AG08396 (cell line): ENCODE measurements at places on chromosomes 16 and 17.

- no peak for DNase-seq
Observed at GRCh38 chr17:39217734-39218369, 7.9 kb downstream of the STAC2 start.

- peak; percentile 36 for DNase-seq
Observed at GRCh38 chr17:42782166-42783061, 2.0 kb downstream of the WNK4 start.

DNA sequence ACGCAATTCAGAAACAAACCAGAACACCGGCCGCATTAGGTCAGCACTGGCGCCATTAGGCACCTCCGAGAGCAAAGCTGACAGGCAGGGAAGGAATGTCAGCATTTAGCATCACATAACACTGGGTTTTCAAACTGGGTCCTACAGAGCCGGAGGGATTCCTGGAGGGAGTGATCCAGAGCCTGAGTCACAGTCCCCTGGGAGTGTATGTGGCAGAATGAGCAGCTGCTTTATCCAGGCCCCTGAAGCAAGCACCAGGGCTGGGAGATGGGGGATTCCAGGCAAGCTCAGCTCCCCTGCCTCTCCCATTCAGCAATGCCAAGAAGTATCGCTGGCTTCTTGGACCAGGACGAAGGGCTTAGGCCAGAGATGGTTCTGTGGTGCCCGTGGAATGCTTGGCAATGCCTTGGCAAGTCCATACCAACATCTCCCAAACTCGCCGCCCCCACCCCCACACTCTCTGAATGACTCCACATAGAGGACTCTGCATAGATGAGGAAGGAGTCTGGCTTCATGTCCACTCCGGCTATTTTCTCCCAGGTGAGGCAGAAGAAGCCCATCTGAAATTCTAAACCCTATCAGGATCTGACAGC lies 20.4 kb downstream of the GAS7 start:
- DNase-seq, result no peak

DNA sequence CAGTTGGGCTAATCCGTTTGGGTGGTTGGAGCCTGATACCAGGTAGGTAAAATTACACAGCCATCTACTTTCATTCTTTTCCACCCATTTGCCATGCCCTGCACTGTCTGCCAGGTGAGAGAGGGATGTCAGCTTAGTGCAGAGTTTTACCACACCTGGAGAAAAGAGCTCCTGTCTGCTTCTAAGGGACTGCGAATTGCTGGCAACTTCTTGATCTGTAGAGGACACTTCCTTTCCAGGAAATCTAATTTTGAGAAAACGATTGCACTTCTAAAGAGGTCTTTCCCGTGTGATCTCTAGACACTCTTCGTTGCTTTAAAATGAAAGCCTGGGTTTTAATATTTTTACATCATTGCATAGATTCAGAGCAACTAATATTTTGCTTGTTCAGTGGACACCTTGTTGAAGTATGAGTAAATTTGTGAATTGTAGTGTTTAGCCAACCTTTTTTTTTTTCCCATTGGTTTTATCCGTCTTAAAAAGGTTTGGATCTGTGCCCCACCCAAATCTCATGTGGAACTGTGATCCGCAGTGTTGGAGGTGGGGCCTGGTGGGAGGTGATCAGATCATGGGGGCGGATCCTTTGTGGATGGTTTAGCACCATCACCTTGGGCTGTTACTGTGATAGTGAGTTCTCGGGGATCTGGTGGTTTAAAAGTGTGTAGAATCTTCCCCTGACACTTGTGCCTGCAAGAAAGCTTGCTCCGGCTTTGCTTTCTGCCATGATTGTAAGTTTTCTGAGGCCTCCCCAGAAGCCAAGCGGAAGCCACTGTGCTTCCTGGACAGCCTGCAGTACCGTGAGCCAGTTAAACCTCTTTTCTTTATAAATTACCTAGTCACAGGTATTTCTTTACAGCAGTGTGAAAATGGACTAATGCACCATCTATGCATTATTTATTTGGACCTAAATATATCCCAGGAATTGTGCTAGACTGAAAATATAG lies 104.6 kb downstream of the PRKCA start:
- DNase-seq, result no peak

- no peak for DNase-seq
Observed at GRCh38 chr17:60231691-60232090, 81.9 kb downstream of the CA4 start.

- DNase-seq, result no peak
Observed at GRCh38 chr17:17258011-17258410, 21.0 kb upstream of the FLCN start.

DNA sequence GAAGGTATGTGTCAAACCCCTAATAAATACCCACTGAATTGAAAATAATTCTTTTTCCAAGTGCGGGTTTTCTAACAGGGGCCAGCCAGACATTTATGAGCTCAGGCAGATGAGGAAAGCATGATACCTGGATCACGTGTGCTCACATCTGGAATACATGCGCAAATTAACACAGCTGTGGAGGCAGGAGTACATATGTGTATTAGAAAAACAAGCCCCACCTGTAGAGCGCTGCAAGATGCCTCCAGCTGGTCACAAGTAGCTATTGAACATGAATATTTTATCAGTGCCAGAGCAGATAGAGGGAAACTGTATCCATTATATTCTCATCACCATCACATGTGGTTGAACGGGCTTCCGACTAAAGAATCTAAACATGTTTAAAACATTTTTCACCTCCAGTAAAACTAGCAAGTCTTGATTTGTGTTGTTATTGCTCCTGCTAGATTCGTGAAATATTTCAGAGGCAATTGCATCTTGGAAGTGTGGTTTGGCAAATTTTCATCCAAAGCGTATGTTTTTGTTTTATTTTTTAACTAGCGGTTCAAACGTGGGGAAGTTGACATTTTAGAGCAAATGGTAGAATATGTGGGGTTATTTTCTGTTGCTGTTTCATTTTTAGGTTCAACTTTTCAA lies 482.8 kb downstream of the CDH13 start:
- DNase-seq, result no peak

- DNase-seq, result peak; percentile 47
Observed at GRCh38 chr16:2447920-2448583, 11.9 kb upstream of the TEDC2 start.

DNA sequence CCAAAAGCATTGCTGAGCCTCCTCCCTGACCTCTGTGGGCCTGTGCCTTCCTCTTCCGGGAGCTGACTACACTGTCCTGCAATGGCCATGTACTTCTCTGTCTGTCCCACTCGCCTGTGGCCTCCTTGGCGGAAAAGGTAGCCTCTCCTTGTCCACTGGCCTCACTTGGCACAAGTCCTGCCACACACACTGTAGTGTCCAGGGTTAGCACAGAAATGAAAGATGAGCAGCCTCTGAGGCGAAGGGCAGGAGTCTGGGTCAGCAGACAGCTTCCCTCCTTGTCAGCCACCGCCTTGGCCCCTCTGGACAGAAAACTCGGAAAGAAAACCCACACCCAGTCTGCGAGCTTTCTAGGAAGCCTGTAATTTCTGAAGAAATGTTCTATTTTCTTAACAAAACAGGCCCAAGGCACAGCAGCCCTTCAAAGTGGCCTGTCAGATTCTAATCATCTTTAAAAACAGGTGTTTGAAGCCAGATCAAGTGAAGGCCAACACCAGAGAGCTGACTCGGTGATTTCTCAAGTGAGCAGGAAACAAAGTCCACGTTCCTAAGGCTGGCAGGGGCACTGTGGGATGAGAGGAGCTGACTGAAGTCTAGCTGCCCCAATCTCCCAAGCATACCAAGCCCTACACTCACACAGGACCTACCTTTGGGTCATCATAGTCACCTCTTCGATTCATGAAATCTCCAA lies 67.2 kb downstream of the GTF3C1 start:
- no peak for DNase-seq

- no peak for DNase-seq
Observed at GRCh38 chr17:7440113-7440833, 961 bp downstream of the FGF11 start.

DNA sequence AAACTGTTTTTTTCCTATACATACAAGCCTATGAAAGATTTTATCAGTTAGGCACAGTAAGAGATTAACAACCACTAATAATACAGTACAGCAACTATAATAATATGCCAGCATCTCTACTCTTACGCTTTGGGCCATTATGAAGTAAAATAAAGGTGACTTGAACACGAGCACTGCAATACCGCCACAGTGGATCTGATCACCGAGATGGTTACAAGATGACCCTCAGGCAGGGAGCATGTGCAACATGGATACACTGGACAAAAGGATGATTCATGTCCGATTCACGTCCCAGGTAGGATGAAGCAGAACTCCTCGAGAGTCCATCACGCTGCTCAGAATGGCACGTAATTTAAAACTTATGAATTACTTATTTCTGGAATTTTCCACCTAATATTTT lies 10.5 kb downstream of the PELP1 start:
- DNase-seq, result no peak

DNA sequence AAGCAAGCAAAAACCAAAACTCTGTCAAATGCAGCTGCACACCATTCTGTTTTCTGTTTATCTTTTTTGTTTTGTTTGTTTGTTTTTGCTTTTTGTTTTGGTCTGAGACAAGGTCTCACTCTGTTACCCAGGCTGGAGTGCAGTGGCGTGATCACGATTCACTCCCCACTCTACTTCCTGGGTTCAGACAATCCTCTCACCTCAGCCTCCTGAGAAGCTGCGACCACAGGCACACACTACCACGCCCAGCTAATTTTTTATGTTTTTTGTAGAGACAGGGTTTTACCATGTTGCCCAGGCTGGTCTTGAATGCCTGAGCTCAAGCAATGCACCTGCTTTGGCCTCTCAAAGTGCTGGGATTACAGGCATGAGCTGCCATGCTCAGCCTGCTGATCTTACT lies 19.3 kb upstream of the SLFN13 start:
- DNase-seq, result no peak

DNA sequence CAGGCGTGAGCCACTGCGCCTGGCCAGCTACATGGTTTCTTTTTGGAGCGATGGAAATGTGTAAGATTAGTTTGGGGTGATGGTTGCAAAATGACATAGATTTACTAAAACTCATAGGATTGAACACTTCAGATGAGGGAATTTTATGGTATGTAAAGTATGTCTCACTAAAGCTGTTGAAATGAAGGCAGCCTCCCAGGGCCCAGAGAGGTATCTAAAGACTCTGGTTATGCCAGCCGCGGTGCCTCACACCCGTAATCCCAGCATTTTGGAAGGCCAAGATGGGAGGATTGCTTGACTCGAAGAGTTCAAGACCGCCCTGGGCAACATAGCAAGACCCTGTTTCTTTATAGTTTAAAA lies 254.9 kb downstream of the PARN start:
- no peak for DNase-seq

GRCh38 chr16:14437426-14437825 lies 192.6 kb downstream of the PARN start:
- DNase-seq, result no peak

DNA sequence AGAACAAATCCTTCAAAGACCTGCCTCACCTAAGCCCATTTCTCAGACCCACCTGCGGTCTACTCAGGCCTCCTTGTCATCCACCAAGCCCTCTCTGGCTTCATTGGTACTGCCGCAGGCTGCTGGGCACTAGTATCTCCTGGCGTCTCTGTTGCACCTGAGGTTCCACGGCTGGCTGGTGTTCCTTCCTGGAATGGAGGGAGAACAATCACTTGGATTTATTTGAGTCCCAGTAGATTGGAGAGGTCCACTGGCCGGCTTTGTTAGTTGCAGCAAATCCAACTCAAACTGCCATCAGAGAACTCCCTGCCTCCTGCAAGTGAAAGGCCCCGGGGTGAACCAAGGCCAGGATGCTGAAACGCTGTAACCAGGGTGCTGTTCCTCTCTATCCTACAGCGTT lies 15.3 kb downstream of the MIS12 start:
- no peak for DNase-seq

- no peak for DNase-seq
Observed at GRCh38 chr17:70521821-70522256, 352.5 kb downstream of the KCNJ2 start.

GRCh38 chr16:53456625-53457024 lies 22.4 kb downstream of the RBL2 start:
- no peak for DNase-seq

- no peak for DNase-seq
Observed at GRCh38 chr17:64983708-64984107, 64.4 kb upstream of the LRRC37A3 start.

DNA sequence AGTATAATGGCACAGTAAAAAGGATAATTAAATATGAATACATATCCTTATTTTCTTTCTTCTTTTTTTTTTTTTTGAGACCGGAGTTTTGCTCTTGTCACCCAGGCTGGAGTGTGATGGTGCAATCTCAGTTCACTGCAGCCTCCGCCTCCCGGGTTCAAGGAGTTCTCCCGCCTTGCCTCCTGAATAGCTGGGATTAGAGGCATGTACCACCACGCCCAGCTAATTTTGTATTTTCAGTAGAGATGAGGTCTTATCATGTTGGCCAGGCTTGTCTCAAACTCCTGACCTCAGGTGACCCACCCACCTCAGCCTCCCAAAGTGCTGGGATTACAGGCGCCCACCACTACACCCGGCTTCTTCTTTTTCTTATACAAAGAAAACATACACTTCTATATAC lies 12.0 kb downstream of the GABARAPL2 start:
- no peak for DNase-seq

GRCh38 chr16:72508191-72508590 lies 336.2 kb upstream of the PMFBP1 start:
- no peak for DNase-seq

- DNase-seq, result peak; percentile 91
Observed at GRCh38 chr17:7177191-7177953, 1.8 kb downstream of the ASGR1 start.

- no peak for DNase-seq
Observed at GRCh38 chr17:14886200-14886739, 378.9 kb downstream of the PMP22 start.

DNA sequence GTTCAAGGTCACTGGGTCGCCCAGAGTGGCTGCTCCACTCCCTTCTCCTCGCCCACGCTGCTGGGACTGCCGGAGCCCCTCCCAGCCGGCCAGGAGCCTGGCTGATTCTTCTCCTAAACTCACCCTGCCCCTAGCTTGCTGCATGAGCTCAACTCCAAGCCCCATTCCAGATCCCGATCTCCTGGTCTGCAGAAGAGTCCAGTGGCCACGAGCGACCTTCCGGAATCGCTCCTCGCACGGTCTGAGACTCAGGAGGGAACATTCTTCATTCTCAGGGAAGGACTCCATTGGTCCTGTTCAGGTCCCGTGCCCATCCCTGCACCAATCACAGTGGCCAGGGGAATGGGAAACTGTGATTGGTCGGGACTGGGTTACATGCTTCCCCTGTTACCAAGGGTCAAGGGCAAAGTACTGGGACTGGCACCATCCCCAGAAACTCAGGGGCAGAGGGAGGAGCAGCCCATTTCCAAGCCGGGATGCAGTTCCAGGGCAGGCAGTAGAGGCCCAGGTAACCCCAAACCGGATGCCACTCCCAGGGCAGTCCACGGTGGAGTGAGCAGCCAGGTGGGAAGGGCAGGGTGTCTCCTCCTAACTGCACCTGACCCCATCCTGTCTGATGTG lies 24.5 kb upstream of the CIBAR2 start:
- DNase-seq, result peak; percentile 60
